ENCODE measurements at places on chromosomes 1 and 21. TPM values are rescaled to one million over a fixed set of nuclear protein-coding genes. Genes with fewer than 3 reads are reported as not detected.

DNA sequence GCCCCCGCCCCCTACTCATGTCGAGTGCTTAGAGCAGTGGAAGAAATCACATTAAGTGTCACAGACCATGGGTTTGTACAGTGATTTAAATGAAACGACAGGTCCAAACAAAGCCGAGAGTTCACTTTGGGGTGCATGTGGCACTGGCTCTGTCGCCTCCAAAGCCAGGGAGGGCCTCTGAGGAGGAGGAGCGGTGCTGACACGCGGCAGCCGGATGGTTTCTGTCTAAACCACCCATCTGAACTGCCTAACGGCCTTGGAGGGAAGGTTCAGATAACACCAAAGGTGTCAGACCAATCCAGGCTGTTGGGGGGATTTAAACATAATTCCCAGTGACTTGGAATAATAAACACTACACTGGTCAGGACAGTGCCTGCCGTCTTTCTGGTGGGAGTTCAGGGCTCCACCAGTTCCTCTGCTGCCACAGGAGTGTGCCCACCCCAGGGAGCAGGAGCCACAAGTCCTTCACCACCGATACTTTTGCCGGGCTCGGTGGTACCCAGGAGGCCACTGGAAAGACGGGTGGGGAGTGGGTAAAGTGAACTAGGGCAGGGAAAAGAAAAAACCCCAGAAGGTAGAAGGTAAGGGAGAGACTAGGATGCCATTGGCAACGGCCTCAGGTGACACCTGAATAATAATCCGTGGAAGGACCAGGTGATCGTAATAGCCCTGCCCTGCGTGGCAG lies 78.2 kb downstream of the SLC66A1 start:
- H3K27ac ChIP-seq: peak overlapping the region; percentile 61
- DNase-seq: no peak
- H3K4me3 ChIP-seq: peak overlapping the region; percentile 30
- H3K4me1 ChIP-seq: peaks cover 72% of the 10 kb centered on the region
- H3K36me3 ChIP-seq: peaks cover 6% of the 10 kb centered on the region

DNA sequence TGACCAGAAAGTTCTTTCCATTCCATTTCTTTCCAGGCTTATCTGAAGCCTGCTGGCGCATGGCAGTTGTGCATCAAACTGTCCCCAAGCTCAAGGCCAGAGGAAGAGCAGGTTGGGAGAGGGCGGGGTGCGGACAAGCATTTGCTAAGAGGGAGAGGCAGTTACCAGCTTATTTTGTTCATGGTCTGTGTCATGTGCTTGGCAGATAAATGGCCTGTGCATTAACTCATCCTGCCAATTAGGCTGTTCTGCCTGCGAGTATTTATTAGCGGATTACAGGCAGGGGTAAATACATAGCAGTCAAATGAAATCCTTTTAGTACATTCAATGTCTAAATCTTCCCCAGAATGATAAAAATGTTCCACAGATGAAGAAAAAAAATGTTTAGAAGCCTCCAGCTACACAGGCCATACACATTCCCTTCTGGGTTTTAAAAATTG lies 48.9 kb upstream of the B3GALNT2 start:
- no peak overlapping the region for H3K27ac ChIP-seq
- H3K27me3 ChIP-seq: no peaks in the 10 kb centered on the region
- no peaks in the 10 kb centered on the region for H3K4me1 ChIP-seq
- no peak overlapping the region for H3K4me3 ChIP-seq

DNA sequence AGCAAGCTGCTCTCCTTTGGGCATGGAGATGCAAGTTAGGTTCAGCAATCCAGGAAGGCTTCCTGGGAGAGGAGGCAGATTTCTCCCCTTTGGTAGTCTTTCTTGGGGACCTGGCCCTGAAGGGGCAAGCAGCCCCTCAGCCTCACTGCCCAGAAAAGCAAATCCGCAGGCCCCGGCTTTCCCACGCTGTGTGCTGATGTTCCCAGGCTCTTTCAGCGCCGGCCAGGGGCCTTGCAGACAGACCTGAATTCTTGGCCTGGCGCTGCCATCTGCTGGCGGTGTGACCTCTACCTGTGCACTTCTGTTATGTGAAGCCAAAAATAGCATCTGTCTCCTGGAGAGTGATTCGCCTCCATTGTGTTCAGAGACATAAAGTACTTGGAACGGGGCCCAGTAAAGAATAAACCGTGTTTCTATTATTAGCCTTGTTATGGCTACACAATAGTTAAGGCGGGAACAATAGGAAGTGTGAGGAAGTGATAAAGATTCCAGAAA lies 64.8 kb downstream of the ALPL start:
- H3K4me1 ChIP-seq: peaks cover 3% of the 10 kb centered on the region
- no peaks in the 10 kb centered on the region for H3K27me3 ChIP-seq
- H3K27ac ChIP-seq: no peak overlapping the region
- H3K4me3 ChIP-seq: no peak overlapping the region
- DNase-seq: peak; percentile 17

ARL8A gene
- total RNA-seq: 37.8 TPM

KCNAB2 gene
- 270 TPM for total RNA-seq

LDLRAD1 gene
- not detected for total RNA-seq

- H3K4me3 ChIP-seq: no peak overlapping the region
- H3K27me3 ChIP-seq: peaks cover 6% of the 10 kb centered on the region
- no peaks in the 10 kb centered on the region for H3K4me1 ChIP-seq
- no peak for DNase-seq
- no peaks in the 10 kb centered on the region for H3K36me3 ChIP-seq
Observed at GRCh38 chr1:86498281-86498680, 29.6 kb downstream of the CLCA1 start.

All from T-cell (primary cell).